ENCODE measurements at places on chromosomes 11 and 22.

GRCh38 chr11:130397780-130398179 lies 30.6 kb downstream of the ADAMTS8 start:
- DNase-seq: no peak

DNA sequence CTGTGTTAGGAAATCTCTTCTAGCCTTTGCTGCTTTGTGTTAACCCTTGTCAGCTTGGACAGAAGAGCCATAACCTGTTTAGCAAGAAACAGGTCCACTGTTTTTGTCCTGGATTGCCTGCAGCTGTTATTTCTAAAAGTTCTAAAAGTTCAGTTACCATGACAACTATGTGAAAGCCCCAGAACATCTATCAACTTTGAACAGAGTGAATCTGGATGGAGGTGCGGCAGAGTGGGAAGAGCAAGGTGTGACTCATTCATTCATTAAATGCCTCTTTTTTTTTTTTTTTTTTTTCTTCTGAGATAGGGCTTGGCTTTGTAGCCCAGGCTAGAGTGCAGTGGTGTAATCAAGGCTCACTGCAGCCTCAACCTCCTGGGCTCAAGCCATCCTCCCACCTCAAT lies 50.5 kb downstream of the RBX1 start:
- no peak for DNase-seq

- DNase-seq: no peak
Observed at GRCh38 chr11:68148071-68148805, 27.1 kb upstream of the CHKA start.

- no peak for DNase-seq
Observed at GRCh38 chr11:34348096-34348495, 9.7 kb downstream of the ABTB2 start.

- DNase-seq: no peak
Observed at GRCh38 chr11:34536056-34536455, 22.5 kb upstream of the ELF5 start.

- peak; percentile 30 for DNase-seq
Observed at GRCh38 chr11:299951-300735, 817 bp upstream of the IFITM5 start.

DNA sequence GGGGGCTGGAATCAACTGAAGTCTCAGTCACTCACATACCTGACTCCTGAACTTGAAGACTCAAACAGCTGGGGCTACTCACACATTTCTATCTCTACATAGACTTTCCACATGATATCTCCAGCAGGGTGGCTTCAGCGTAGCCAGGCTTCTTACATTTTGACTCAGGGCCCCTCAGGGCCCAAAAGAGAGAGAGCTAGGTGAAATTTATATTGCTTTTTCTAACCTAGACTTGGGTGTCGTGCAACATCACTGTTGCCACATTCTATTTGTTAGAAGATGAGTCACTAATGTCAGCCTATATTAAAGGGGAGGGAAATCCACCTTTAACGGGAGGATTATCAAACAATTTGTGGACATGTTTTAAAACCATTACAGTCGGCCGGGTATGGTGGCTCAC lies 71.9 kb upstream of the RRM1 start:
- DNase-seq: no peak

- no peak for DNase-seq
Observed at GRCh38 chr11:2799881-2800654, 85.5 kb downstream of the CDKN1C start.

GRCh38 chr11:113179181-113179704 lies 135.1 kb upstream of the TTC12 start:
- no peak for DNase-seq

GRCh38 chr11:127308291-127308690 lies 307.7 kb upstream of the KIRREL3 start:
- DNase-seq: no peak

DNA sequence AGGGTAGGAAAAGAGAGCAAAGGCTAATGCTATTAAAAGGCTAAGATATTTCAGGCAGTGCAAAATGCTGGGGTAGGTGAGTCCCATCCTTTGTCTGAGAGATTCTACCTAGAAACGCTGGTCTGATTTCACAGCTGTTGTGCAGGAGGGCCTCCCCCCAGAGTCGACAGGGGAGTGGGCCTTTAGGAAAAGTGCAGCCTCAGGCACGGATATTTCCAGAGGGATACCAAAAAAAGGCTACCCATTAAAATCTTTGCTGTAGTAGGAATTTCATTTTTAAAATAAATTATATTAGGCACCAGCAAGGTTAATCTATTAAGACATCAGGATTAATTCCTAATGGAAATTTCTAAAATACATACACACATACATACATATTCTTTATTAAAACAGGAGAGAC lies 280.5 kb downstream of the OPCML start:
- DNase-seq: no peak

DNA sequence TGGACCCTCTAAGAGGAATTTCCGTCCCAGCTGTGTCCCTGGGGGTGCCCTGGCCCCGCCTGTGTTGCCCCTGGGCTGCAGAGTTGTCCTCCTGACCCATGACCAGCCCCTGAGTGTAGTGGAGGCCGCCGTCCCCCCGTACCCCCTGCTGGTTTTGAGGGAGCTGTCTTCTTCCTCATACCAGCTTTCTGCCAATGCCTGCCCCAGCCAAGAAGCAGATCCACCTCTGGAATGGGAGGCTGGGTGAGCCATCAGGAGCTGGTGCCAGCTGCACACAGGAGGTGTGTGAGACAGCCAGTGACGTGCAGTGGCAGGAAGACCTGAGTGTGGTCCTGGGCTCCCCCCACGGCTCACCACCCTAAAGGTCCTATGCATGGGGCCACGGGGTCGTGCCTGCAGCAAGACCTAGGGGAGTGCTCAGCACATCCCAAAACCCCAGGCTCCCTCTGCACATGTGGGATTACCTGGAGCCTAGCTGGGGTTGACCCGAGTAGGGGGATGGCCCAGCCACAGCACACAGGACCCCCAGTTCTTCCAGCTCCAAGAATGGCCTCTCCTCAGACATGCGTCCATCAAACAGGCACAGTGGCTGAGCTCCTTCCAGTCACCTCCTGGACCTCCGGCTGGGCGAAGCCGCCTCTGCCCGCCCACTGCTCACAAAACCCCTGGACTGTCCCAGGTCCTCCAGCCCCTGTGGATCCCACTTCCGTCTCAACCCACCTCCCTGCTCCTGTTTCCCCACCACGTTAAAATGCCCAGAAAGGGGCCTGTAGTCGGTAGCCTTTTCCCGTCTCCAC lies 647.6 kb downstream of the BRD1 start:
- DNase-seq: no peak

DNA sequence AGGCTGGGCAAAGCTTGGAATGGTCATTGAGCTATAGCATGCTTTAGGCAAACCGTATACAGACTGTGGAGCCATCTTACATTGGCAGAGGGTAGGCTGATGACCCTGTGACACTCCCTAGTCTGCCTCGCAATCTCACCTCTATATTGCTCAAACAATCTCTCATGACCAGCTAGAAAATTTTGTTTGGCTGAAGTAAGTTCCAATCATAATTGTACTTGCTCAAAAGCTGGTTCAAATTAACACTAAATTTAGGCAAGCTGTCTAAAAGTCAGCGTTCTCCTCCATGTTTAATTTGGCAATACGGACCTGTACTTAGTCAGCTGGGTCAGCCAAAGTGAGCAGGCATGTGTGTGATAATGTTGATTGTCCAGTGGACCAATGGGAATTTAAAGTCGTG lies 133.0 kb downstream of the SWAP70 start:
- no peak for DNase-seq

- DNase-seq: no peak
Observed at GRCh38 chr22:47160141-47160541, 397.7 kb downstream of the TBC1D22A start.

- DNase-seq: no peak
Observed at GRCh38 chr22:28232204-28232603, 313.1 kb upstream of the PITPNB start.

GRCh38 chr11:45860764-45861510 lies 13.7 kb downstream of the CRY2 start:
- DNase-seq: no peak

DNA sequence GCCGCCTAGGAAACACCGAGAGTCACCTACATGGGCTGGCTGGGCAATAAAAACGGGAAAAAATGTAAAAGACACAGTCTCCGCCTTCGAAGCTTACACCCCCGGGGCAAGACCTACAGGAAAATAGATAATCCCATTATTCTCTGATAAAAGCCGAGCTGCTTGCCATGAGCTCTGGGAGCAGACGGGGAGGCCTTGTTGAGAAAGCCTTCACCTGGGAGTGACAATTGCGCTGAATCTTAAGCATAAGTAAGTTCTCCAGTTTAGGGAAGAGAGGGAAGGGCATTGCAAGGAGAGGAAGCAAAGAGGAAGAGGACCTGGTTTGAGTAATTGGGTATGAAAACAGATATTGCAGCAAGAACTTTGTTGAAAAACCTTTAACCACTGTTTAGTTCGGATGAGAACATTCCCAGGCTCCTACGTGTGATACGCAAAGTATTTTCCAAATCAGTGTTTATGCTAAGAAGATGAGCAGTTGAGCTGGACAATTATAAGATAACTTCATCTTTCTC lies 813 bp upstream of the BTBD10 start:
- no peak for DNase-seq

- no peak for DNase-seq
Observed at GRCh38 chr11:3609416-3610265, 32.2 kb downstream of the ART5 start.

DNA sequence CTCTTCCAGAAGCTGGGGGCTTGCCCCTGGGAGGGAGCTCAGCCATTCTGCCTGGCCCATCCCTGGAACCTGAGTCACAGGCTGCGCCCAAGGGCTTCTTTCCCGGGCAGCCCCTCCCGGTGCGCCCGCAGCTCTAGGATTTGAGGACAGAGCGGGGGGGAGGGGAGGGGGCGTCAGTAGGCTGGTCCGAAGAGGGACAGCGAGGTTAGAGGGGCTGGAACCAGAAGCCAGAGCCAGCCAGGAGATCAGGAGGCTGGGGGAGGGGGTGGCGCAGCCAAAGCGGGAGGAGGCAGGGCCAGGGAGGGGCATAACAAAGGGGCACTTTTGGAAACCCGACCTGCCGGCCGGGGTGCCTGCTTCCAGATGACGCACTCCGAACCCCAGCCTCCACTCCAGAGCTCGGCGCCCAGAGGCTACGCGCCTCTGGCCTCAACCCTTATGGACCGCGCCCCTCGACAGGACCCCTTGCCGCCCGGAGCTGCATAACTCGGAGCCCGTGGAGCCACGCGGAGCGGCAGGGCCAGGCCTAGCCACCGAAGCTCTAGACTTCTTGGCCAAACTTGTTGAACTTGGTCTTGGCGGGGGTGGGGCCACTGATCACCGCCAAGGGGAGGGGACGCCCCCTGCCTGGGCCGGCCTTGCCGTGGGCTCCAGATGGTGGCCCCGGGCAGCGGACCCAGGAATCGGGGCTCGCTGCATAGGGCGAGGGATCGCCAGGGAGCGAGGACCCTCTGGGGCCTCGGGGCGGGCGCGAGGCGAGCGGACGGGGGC lies 744 bp downstream of the PACSIN3 start:
- DNase-seq: no peak

GRCh38 chr11:119481021-119481666 lies 58.2 kb upstream of the THY1 start:
- peak; percentile 73 for DNase-seq

DNA sequence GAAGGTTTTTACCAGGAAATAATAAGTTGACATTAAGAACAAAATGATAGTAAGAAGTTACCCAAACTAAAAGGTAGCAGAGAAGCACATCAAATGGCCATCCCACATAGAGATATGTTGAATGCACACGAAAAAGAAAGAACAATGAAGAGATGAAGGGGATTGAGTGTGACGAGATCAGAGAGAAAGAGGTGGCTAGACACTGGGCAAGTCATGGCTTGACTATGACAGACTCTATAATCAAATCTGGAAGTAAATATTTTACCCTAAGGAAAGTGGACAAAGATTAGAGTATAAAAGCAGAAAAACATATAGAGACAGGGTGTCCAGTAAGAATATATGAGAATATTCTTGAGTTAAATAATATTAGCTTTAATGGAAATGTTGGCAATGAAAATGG lies 31.4 kb downstream of the CASP12 start:
- no peak for DNase-seq

- DNase-seq: no peak
Observed at GRCh38 chr11:9077164-9077563, 14.2 kb downstream of the SCUBE2 start.

DNA sequence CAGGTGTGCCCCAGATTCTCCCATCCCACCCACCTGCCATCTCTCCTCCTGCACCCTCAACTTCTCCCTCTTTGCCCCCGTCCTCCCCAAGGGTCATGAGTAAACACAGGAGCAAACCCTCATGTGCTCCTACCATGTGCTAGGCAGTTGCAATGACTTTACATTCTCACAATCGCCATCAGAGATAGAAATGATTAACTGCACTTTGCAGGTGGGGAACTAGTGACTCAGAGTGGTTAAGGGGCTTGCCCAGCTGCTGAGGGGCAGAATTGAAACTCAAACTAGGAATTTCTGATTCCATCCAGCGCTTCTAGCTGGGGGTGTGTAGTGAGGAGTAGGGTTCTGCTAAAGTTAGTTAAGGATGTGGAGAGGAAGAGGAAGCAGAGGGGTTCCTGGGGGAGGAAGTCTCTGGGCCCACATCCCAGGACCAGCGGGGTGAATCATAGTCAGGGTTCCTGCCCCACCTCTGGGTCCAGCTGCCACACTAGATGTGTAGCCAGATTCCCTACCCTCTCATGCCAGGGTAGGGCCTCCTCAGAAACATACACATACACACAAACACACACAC lies 16.0 kb upstream of the PRG2 start:
- DNase-seq: no peak

DNA sequence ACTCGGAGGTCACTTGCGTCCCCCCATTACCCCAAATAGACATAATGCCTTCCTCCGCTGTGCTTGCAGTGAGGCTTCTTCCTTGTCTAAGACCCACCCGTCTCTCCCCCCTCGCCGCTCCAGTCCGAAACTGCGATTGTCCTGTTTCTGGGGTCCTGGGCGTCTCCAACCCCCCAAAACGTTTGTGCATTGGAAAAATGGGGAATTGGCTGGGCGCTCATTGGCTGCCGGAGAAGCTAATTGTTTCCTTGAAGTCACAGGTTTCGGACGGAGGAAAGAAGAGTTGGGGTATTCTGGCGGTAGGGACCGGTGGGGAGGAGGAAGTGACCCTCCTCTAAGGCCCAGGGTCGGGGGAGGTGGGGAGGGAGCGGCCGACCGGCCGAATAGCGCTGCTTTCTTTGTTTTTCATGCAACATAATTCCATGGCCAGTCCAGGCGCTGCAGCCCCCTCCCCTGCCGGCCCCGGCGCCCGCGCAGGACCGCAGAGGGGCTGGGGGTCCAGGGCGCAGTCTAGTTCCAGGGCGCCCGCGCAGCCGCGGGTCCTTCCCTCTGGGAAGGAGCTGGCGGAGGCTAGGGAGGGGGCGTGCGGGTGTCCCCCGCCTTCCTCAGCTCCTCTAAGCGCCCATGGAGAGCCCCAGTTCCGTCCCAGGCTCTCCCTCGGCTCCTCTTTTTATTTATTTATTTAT lies 12.7 kb upstream of the CPT1A start:
- DNase-seq: no peak

All from mucosa of descending colon (tissue), 3 donors.